ENCODE measurements at places on chromosomes 1 and 21.
A peak's percentile ranks its signal among the peaks of the same experiment; 100 is the strongest.

GRCh38 chr1:173049322-173049633, 1.5 kb downstream of the TNFSF18 start:
- DNase-seq: no peak

GRCh38 chr1:184019069-184019468, 18.5 kb downstream of the COLGALT2 start:
- no peak for DNase-seq

DNA sequence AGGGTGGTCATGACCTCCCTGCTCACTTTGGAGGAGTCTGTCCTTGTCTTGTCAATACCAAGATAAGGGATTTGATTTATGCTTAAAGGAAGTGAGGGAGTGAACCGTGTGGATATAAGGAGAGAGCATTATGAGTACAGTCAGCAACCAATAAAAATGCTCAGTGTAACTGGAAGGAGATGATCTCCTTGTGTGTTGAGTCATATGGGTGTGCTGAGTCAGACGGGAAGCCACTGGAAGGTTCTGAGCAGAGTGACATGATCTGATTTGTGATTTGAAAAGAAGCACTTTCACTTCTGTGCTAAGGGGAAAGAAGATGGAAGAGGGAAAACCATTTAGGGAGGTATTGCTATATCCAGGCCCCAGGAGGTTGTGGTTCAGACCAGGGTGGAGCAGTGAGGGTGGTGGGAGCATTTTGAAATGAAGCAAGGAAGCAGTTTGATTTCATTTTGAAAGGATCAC, 2.5 kb upstream of the BCL10 start:
- DNase-seq: no peak

DNA sequence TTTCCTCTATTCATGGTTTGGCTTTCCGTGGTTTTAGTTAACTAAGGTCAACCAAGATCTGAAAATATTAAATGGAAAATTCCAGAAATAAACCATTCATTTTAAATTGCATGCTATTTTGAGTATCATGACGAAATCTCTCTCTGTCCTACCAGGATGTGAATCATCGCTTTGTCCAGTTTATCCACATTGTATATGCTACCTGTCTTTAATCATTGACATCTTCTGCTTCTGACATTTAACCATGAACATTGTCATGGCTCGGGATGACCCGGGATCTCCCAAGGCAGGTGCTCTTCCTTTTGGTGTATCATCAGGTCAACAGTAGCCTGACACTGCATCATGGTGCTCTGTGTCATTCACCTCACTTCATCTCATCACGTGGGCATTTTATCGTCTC, 125.5 kb upstream of the HNRNPU start:
- no peak for DNase-seq

- DNase-seq: no peak
These were observed 48.0 kb downstream of the MARK1 start for GRCh38 chr1:220575718-220576497.

DNA sequence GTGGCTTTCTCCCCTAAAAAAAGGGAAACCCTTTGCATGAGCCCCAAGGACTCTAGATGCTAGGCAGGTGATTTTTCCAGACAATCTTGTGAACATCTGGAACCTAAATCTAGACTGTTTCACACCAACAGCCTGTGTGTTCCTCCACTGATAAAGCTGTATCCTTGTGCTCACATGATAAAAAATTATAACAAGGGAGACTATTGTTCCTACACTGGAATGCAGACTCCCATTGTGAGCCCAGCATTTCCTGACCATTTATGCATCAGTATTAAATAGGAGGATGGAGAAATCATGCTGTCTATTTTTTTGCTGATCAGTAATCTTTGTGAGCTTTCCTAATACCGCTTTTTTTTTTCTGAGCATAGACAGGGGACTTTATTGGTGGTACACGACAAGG, 52.5 kb downstream of the ZNF697 start:
- no peak for DNase-seq

GRCh38 chr21:43971201-43971991, 40.7 kb upstream of the TRAPPC10 start:
- DNase-seq: peak; percentile 11

DNA sequence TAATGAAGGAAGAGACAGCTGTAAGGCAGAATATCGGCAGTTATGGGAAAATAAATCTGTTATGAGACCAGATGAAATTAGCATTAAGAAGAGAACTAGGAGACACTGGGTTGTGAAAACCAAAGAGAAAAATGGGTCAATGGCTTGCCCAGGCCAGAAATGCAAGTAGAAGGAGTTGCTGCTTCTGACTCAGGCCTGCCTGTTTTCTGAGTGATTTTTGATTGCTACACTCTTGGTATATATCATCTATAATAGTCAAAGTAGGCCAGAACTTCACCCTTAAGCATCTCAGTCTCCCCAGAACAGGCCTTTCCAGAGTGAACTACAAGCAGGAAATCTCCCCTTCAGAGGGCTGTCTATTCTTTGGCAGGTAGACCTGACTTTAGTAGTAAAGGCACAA, 107.0 kb downstream of the NRIP1 start:
- no peak for DNase-seq

- no peak for DNase-seq
These were observed 587.3 kb downstream of the NEGR1 start for GRCh38 chr1:71695084-71695483.

- DNase-seq: no peak
These were observed 272.8 kb downstream of the TNR start for GRCh38 chr1:175470591-175470990.

DNA sequence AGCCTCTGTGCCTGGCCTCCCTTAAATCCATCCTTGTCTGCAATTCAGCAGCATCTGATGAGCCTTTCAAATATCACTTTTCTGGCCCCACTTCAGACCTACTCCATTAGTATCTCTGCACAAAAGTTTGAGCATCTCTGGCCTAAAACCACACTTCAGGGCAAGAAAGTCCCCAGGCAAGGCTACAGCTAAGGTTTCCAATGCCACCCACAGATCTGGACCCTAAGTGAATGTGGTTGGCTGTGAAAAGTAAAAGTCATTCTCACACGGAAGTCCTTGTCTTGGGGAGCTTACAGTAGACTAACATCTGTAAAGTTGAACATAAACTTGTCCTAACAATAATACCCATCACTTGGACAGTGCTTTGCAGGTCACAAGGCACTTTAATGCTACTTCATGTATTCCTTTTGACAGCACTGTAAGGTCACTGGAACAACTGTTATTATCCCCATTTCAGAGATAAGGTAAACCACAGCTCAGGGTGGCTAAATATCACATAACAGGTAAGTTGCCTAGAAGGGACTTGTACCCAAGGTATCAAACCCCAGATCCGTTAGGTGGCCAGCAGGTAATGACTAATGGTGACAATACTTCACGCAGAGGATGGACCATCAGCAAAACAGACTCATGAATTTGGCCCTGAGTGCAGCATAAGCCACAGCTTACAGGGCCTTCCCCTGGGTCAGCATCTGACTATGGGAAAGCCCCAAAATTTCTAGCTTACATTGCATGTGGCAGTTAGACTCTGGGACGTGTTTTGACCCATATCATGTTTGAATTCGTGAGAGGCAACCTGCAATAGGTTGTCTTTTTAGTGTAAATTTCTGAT, 356.0 kb downstream of the HHAT start:
- no peak for DNase-seq

- DNase-seq: no peak
These were observed 103.2 kb upstream of the SLC44A3 start for GRCh38 chr1:94716965-94717364.

- DNase-seq: no peak
These were observed 184.3 kb upstream of the CACYBP start for GRCh38 chr1:174815474-174815908.

DNA sequence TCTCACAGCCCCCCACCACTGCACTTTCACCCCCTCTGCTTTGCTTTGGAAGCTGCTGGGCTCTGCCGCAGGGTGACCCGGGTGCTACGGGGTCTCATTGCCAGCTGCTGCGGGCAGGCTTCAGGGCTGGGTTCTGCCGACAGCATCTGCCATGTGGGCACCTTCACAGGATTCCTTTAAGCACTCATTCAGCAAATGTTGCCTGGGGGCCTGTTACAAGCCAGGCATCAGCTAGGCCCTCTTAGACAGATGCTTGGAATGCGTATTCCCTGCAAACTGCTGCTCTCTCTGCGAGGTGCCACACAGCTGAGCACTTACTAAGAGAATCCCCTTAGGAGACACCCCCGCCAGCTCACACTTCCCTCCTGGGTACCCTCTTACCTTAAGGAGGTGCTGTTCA, 29.2 kb downstream of the COL16A1 start:
- no peak for DNase-seq

- no peak for DNase-seq
These were observed 74.1 kb downstream of the VCAM1 start for GRCh38 chr1:100793659-100794058.

- DNase-seq: no peak
These were observed 33.7 kb downstream of the KCNK1 start for GRCh38 chr1:233647636-233648035.

- no peak for DNase-seq
These were observed 29.2 kb downstream of the AGPAT3 start for GRCh38 chr21:43894206-43894577.

GRCh38 chr1:230303069-230303468, 123.1 kb downstream of the PGBD5 start:
- no peak for DNase-seq

- no peak for DNase-seq
These were observed 85.0 kb downstream of the MRPL37 start for GRCh38 chr1:54284781-54285529.

- DNase-seq: no peak
These were observed 15.4 kb downstream of the RAP1GAP start for GRCh38 chr1:21653744-21654100.

- DNase-seq: no peak
These were observed 86.2 kb downstream of the SIK1 start for GRCh38 chr21:43340491-43341377.

GRCh38 chr1:59013276-59013927, 229.6 kb upstream of the JUN start:
- no peak for DNase-seq

- DNase-seq: no peak
These were observed 104.0 kb upstream of the OLIG2 start for GRCh38 chr21:32921632-32922230.

DNA sequence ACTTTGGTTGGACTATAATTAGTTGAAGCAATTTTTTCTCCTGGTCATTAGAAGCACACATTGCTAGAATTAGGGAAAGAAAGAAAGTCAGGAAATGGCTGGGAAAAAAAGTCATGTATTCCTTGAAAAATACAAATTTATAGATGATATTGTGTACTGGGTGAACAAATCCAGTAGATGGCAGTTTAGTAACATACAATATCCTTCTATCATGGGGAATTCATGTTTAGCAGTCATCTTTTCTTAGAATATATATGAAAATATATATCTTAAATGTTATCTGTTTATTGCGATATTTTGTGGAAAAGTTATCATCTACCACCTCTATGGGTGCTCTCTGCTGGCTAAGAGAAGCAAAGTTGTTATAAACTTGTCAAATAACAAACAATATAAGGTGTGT, 13.1 kb upstream of the ZRANB2 start:
- DNase-seq: no peak

DNA sequence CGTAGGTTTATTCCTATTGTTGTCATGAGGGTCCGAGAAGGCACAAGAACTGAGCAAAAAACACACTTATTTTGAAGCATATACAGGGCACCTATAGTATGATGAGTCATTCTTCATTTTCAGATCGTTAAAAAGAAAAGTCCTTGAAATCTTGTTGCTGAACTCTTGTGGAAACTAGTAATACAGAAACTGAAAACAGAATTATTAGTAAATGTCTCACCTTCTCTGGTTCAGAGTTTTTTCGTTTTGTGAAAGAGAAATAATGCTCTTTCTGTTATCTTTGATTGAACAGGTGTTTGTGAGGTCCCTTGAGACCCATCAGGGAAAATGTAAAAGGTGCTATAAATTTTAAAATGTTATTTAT, 102.0 kb upstream of the COA6 start:
- DNase-seq: no peak

DNA sequence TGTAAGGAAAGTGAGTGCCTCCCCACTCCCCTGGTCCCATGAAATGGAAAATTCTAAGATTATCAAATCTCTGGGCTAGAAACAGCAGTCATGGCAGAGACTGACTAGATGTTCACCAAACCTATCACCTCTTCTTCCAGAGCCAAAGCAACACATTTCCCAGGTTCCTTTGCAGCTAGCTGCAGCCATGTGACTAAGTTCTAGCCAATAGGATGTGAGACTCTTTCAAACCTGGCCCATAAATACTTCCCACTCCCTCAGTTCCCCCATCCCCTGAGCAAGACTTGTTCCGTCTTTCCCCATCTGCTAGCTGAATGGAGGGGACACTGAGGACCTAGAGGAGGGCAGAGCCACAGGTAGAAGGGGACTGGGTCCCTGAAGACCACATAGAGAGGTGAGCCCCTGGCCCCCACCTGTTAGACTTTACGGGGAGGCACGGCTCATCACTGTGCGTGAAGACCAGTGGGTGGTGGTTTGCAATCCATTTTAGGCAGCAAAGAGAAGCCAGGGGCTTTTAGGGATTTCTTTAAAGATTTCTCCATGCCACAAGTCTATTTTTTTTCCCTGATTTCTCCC, 17.2 kb downstream of the FAM43B start:
- DNase-seq: no peak

DNA sequence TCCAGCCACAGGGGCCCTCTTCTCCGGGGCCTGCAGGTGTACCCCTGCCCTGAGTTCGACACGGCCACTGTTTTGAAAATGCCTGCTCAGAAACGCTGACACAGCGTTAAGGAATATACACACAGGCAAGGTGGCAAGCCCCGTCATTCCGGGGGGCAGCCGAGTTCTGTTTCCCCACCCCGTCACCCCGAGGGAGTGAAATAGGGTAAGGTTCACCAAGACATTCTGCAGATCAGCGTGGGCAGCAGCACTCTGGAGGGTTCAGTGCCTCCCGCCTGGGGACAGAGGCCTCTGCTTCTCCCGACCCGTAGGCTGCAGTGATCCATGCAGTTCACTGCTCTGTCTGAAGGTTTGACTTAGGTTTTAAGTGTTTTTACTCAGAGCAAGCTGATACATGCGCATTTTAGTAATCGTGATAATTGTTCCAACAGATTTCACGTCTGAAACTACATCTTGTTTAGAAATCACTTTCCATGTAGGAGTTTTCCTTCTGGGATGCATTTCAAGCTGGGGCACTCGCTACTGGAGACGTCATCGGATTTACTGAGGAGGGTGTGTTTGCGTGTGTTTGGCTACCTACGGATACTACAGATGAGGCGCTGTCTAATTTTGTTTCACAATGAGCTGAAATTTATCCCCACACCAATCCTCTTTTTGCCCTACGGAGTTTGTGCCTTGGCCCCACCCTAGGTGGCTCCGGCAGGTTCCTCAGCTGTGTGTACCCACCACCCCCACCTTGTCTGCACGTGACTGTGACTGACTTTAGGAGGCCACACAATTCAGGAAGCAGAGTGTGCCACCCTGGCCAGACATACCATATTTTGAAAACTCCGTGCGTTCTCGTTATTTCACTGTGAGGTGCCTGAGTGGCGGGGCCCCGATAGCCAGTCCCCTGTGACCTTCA, 63.5 kb downstream of the AGPAT3 start:
- no peak for DNase-seq

- no peak for DNase-seq
These were observed 43.3 kb downstream of the FAAP20 start for GRCh38 chr1:2151252-2151651.

- DNase-seq: no peak
These were observed 108.4 kb downstream of the BEND5 start for GRCh38 chr1:48668339-48668738.

Measured in NCI-H510A (cell line).